ENCODE measurements at places on chromosomes 7 and 10.

DNA sequence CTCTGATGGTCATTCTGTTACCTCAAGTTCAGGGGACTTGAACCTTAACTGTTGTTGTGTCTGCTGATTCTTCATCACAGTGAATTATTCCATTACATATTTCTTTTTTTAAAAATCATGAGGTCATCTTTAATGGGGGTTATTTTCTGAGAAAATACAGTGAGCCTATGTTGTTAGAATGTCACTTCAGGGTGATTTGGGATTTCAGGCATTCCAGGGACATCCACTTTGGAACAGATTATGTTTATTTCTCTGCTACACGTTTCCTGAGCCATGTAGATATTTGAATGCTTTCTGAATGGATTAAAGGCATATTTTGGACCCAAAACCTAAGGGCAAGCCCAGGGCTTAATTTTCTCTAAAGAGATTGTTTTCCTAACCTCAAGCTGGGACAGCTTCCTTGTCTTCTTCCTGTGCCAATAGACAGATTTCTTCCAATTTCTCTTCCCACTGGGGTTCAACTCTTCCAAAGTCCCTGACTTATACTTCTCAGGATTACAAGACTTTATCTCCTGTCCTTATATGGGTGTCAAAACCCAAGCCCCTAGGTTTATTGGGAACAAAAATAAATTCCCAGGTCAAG is 271.7 kb downstream of the ARHGAP12 start:
- DNase-seq, result no peak

DNA sequence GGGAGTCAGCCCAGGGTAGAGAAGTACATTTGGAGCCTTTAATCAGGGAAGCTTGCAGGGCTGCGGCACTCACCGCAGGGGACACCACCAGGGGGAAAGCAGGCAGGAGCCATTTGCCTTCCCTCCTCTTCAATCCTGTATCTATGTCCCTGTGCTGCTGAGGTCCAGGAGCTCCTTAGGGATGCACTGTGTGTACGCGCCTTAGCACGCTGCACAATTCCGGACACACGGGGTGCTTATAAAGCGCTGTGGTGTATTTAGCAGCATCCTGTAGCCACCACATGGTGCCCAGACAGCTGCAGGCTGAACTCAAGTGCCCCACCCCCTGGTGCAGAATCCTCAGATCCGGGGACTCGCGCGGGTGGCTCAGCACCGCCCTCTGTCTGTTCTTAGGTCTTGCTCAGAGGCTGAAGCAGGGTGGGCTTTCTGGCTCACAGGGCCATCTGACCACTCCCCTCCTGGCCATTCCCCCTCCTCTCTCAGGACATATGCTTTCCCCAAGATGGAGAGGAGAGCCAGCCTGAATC is 421.4 kb downstream of the SDK1 start:
- no peak for DNase-seq

DNA sequence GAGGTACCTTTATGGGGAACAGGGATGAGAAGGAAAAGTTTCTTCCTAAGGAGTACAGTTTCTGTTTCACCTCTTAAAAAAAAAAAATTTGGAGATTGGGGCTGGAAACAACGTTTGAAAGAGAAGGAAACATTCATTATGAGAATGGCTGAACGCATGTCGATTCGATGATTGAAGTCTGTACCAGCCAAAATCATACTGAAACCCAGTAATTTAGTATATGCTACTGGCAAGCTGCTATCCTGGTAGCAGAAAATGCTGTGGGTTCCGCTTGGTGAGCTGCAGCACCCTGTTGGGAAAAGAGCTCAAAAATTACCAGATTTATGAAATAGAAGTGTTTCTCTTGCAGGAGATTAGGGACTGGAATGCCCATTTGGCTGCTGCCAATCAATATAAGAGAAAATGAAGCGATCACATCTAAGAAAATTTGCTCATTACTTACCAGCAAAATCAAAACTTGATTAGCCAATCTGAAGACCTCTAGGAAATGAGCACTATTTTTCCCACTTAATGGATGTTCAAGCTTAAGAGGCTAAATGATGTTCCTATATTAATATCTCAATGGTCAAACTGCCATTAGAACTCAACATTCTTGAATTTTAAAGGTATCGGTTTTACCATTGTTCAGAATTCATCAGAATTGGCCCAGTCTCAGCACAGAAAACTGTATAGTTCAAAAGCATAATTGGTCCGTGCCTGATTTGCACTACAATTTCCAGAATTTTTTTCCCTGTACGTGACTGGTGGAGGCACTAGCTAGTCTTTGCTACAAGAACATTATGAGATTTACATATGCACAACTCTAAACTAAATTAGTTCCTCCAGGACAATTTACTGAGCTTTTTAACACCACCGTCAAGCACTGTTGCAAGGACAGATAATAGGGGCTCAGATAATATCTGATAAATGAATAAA is 1.2 kb upstream of the ITGB1 start:
- no peak for DNase-seq

- DNase-seq, result peak; percentile 43
Measured at GRCh38 chr7:22565315-22565811, 65.4 kb upstream of the STEAP1B start.

GRCh38 chr7:75866489-75867389 is 12.1 kb upstream of the RHBDD2 start:
- peak; percentile 79 for DNase-seq

GRCh38 chr7:120373174-120373573 is 100.2 kb downstream of the KCND2 start:
- DNase-seq, result no peak
